Articular chondrocyte of knee joint (primary cell): ENCODE measurements at places on chromosomes 6 and 20. TPM values are rescaled to one million over a fixed set of nuclear protein-coding genes. Genes with fewer than 3 reads are reported as not detected.

Gene MYB
- 0.11 and 0.13 TPM in 2 replicates for total RNA-seq

Gene C6orf163
- 4.8 and 6.8 TPM in 2 replicates for total RNA-seq

Gene TBCC
- total RNA-seq = 30.2 and 38.8 TPM in 2 replicates

Gene OXT
- not detected in 2 replicates for total RNA-seq

Gene MEI4
- under 0.01 TPM in 2 replicates for total RNA-seq
